ENCODE measurements at places on chromosomes 13 and 19.

GRCh38 chr13:66468656-66469055, 761.5 kb downstream of the PCDH9 start:
- no peak for DNase-seq

DNA sequence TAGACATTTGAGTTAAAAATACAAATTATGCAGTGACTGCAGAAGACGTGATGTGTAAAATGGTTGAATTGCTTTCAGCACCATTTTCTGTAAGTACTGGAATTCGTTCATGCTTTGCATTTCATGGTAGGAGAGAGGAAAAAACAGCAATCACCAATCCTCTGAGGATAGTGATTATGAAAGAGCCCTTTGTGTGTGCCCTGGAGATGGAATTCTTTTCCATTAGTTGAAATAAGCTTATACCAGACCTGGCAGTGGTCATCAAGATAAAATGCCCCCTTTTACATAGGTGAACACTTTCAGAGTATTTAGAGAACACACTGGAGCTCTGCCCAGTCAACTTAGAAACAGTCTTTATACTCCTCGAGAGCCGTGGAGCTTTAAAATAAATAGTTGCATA, 1.7 kb downstream of the CNMD start:
- no peak for DNase-seq

GRCh38 chr19:29189033-29189360, 24.0 kb downstream of the UQCRFS1 start:
- no peak for DNase-seq

- no peak for DNase-seq
Observed at GRCh38 chr19:2609389-2610116, 92.9 kb downstream of the GNG7 start.

- DNase-seq = no peak
Observed at GRCh38 chr19:2340496-2341243, 12.2 kb downstream of the SPPL2B start.

Measured in GM10248 (cell line).